ENCODE measurements at places on chromosomes 5 and 9. TPM values are rescaled to one million over a fixed set of nuclear protein-coding genes. Genes with fewer than 3 reads are reported as not detected.
A peak's percentile ranks its signal among the peaks of the same experiment; 100 is the strongest.

Gene CDK7
- total RNA-seq, result 44.4 TPM

Gene DMRTA1
- total RNA-seq, result 1.8 TPM

Gene WDR38
- total RNA-seq, result not detected

Gene STPG3
- total RNA-seq, result 0.26 TPM

Gene HAVCR2
- not detected for total RNA-seq

Gene HACD4
- 0.13 TPM for total RNA-seq

DNA sequence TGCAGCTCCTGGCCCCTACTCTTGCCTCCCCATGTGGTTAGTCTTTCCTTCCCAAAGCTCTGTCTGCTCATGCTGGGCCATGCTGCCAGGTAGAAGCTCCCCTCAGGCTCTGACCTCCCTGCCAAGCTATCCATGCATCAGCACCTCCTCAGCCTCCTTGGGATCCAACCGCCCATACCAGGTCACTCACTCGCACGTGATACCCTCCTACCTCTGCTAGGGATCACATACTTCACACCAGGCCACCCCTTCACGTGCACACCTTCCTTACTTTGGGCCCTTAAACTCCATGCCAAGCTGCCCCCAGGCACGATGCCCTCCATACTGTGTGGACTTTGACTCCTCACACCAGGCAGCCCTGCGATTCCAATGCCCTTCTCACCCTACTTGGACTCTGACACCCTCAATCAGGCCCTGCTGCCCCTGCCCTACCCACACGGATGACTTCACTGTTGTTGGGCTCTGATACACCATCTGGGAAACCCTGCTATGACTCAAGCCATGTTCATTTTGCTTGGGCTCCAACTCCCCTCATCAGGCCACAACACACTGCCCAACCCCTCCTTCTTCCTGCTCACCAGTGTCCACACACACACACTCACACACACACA lies 34.1 kb downstream of the ZNF483 start:
- H3K4me3 ChIP-seq, result no peak overlapping the region
- H3K27ac ChIP-seq, result no peak overlapping the region
- DNase-seq, result no peak
- no peaks in the 10 kb centered on the region for H3K4me1 ChIP-seq

DNA sequence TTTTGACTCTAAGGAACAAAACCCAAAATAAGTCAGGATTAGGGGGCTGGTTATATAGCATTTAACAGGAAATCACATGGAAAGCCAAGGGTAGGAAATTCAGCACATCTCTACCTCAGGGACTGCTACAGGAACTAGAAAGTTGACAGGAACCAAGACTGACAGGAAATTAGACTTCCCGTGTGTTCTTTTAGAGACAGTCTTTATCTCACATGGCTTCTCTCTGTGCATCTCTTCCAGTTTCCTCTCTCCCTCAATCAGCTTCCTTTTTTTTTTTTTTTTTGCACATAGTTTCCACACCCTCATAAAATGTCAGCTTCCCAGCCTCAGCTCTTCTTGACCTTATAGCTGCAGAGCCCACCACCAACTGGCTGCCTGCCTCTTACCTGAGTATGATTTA lies 4.8 kb downstream of the RECK start:
- H3K4me1 ChIP-seq, result peaks cover 6% of the 10 kb centered on the region
- no peak overlapping the region for H3K4me3 ChIP-seq
- no peak overlapping the region for H3K27ac ChIP-seq
- H3K27me3 ChIP-seq, result no peaks in the 10 kb centered on the region
- no peaks in the 10 kb centered on the region for H3K36me3 ChIP-seq
- no peak for DNase-seq

- peaks cover 17% of the 10 kb centered on the region for H3K27me3 ChIP-seq
- H3K4me1 ChIP-seq, result no peaks in the 10 kb centered on the region
- no peaks in the 10 kb centered on the region for H3K36me3 ChIP-seq
- no peak overlapping the region for H3K4me3 ChIP-seq
- H3K27ac ChIP-seq, result no peak overlapping the region
Measured at GRCh38 chr5:170287532-170287931, 10.0 kb downstream of the LCP2 start.

DNA sequence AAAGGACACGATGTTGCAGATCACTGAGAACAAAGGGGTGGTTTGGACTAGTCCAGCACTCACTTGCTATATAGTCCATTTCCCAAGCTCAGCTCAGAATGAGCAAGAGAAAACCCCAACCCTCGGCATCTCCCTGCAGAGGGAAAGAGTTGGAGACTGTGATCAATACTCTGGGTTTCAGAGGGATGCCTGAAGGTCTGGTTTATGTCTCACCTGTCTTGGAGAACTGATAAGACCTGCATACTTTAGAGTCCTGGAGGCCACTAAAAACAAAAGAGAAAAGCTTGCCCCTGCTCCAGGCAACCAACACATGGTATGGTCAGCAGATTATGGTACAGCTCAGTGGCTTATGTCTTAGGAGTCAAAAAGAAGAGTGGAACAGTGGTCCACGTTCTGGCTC lies 1006.9 kb downstream of the CDH9 start:
- no peaks in the 10 kb centered on the region for H3K27me3 ChIP-seq
- no peaks in the 10 kb centered on the region for H3K36me3 ChIP-seq
- H3K4me1 ChIP-seq, result no peaks in the 10 kb centered on the region

GRCh38 chr5:160421625-160422258 lies at the start of gene PTTG1:
TSS of gene PTTG1 (plus strand) at chr5:160421855. CDS start at chr5:160422313, 458 bp downstream.
- no peaks in the 10 kb centered on the region for H3K27me3 ChIP-seq
- peaks cover 47% of the 10 kb centered on the region for H3K36me3 ChIP-seq
- H3K27ac ChIP-seq, result peak within 1 kb of the TSS; percentile 98
- H3K4me1 ChIP-seq, result peaks cover 42% of the 10 kb centered on the region

DNA sequence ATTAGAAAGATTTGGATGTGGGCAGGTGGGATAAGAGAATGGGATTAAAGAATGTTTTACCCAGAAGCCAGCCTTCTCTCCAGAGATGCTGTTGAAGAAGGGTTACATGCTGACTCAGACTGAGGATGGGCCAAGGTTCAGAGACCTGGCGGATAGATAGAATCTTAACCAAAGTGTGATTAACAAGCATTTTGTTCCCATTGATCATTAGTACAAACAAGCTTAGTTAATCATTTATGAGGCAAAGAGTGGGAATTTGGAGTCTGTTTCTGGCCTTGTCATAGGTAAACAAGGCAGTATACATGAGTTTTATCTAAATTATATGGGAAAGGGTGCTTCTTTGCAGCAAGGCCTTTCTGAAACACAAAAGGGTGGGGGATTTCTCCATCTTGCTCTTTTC lies 20.8 kb upstream of the DTWD2 start:
- no peaks in the 10 kb centered on the region for H3K36me3 ChIP-seq
- H3K27me3 ChIP-seq, result no peaks in the 10 kb centered on the region
- H3K4me3 ChIP-seq, result no peak overlapping the region
- no peak overlapping the region for H3K27ac ChIP-seq
- H3K4me1 ChIP-seq, result no peaks in the 10 kb centered on the region

- H3K4me3 ChIP-seq, result no peak overlapping the region
- H3K36me3 ChIP-seq, result no peaks in the 10 kb centered on the region
- no peak for DNase-seq
- no peak overlapping the region for H3K27ac ChIP-seq
Measured at GRCh38 chr5:32231241-32231640, 57.1 kb upstream of the GOLPH3 start.

DNA sequence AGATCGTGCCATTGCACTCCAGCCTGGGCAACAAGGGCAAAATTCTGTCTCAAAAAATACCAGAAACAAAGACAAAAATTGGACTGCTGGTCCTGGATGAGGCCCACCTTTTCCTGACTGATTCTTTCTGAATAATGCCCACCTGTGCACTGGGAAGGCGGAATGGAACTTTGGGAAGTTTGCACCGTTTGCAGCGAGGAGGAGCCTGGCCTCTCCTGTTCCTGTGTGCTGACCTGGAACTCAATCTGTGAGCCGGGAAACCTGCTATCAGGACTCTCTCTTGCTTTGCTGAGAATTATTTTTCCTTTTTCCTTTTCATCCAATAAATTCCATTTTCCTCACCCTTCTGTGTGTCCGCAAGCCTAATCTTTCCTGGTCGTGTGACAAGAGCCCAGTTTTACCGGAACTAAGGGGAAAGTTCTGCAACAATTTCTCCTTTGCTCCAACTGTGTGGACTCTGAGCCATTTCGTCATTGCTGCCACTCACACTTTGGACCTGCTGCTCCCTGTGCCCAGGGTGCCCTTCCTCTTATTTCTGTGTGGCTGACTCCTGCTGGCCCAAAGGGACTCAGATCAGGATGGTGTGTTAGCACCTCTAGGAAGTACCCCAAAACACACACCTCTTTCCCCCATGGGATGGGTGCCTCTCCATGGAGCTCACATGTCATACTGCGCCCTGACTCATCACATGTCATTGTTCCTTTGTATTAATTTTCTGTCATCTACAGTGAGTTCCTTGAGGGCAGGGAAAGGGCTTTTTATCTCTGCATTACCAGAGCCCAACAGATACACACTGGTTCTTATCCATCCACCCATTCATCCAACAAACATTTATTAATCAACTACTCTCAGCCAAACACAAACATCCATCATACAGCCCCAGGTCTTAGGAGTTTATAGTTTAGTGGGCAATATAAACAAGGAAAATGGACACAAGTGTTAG lies 4.7 kb upstream of the GLRX start:
- H3K27me3 ChIP-seq, result no peaks in the 10 kb centered on the region
- no peak overlapping the region for H3K27ac ChIP-seq

- no peak overlapping the region for H3K27ac ChIP-seq
- no peak overlapping the region for H3K4me3 ChIP-seq
- no peaks in the 10 kb centered on the region for H3K27me3 ChIP-seq
- no peaks in the 10 kb centered on the region for H3K36me3 ChIP-seq
- DNase-seq, result no peak
Measured at GRCh38 chr9:127166651-127167524, 44.5 kb upstream of the ANGPTL2 start.

GRCh38 chr9:5361326-5362010 lies 21.8 kb upstream of the RLN1 start:
- DNase-seq, result no peak
- no peaks in the 10 kb centered on the region for H3K27me3 ChIP-seq
- H3K4me1 ChIP-seq, result no peaks in the 10 kb centered on the region
- H3K36me3 ChIP-seq, result no peaks in the 10 kb centered on the region
- H3K27ac ChIP-seq, result no peak overlapping the region

GRCh38 chr5:168948746-168949145 lies 352.2 kb downstream of the SLIT3 start:
- no peak overlapping the region for H3K27ac ChIP-seq
- no peaks in the 10 kb centered on the region for H3K27me3 ChIP-seq
- no peaks in the 10 kb centered on the region for H3K36me3 ChIP-seq
- H3K4me1 ChIP-seq, result no peaks in the 10 kb centered on the region
- no peak overlapping the region for H3K4me3 ChIP-seq

- no peak overlapping the region for H3K27ac ChIP-seq
- no peak for DNase-seq
- no peaks in the 10 kb centered on the region for H3K36me3 ChIP-seq
- H3K4me3 ChIP-seq, result no peak overlapping the region
- H3K4me1 ChIP-seq, result no peaks in the 10 kb centered on the region
Measured at GRCh38 chr5:113320273-113320780, 114.5 kb downstream of the TSSK1B start.

DNA sequence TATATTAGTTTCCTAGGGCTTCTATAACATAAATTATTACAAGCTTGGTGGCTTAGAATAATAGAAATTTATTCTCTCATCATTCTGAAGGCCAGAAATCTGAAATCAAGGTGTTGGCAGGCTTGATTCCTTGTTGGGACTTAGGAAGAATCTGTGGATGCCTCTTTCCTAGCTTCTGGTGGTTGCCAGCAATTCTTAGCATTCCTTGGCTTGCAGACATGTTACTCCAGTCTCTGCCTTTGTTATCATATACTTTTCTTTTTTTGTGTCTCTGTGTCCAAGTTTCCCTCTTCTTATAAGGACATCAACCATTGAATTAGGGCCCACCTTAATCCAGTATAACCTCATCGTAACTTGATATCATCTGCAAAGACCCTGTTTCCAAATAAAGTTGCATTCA lies 31.4 kb downstream of the CTNNA1 start:
- H3K36me3 ChIP-seq, result peaks cover 3% of the 10 kb centered on the region
- H3K27me3 ChIP-seq, result no peaks in the 10 kb centered on the region
- no peak overlapping the region for H3K4me3 ChIP-seq
- no peaks in the 10 kb centered on the region for H3K4me1 ChIP-seq
- no peak overlapping the region for H3K27ac ChIP-seq

- no peaks in the 10 kb centered on the region for H3K27me3 ChIP-seq
- H3K4me1 ChIP-seq, result no peaks in the 10 kb centered on the region
- H3K36me3 ChIP-seq, result no peaks in the 10 kb centered on the region
- no peak overlapping the region for H3K4me3 ChIP-seq
- no peak overlapping the region for H3K27ac ChIP-seq
Measured at GRCh38 chr9:111783857-111784256, 10.9 kb downstream of the SHOC1 start.

DNA sequence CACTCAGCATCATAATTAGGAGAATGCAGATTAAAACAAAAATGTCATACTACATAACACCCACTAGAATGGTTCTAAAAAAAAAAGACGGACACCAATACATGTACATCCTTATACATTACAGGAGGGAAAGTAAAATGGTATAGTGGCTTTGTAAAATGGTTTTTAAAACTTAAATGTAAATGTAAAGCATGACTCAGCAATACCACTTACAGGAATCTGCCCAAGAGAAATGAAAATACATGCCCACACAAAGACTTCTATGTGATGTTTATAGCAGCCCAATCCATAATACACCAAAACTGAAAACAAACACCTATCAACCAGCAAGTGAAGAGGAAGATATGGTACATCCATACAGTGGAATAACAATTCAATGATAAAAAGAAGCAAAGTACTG lies 939.1 kb upstream of the ACO1 start:
- no peak for DNase-seq
- no peak overlapping the region for H3K27ac ChIP-seq
- H3K4me3 ChIP-seq, result no peak overlapping the region
- no peaks in the 10 kb centered on the region for H3K4me1 ChIP-seq
- H3K36me3 ChIP-seq, result no peaks in the 10 kb centered on the region

- no peak overlapping the region for H3K4me3 ChIP-seq
- DNase-seq, result no peak
- H3K36me3 ChIP-seq, result no peaks in the 10 kb centered on the region
- H3K4me1 ChIP-seq, result no peaks in the 10 kb centered on the region
- no peak overlapping the region for H3K27ac ChIP-seq
Measured at GRCh38 chr9:91775011-91775707, 174.9 kb downstream of the ROR2 start.

DNA sequence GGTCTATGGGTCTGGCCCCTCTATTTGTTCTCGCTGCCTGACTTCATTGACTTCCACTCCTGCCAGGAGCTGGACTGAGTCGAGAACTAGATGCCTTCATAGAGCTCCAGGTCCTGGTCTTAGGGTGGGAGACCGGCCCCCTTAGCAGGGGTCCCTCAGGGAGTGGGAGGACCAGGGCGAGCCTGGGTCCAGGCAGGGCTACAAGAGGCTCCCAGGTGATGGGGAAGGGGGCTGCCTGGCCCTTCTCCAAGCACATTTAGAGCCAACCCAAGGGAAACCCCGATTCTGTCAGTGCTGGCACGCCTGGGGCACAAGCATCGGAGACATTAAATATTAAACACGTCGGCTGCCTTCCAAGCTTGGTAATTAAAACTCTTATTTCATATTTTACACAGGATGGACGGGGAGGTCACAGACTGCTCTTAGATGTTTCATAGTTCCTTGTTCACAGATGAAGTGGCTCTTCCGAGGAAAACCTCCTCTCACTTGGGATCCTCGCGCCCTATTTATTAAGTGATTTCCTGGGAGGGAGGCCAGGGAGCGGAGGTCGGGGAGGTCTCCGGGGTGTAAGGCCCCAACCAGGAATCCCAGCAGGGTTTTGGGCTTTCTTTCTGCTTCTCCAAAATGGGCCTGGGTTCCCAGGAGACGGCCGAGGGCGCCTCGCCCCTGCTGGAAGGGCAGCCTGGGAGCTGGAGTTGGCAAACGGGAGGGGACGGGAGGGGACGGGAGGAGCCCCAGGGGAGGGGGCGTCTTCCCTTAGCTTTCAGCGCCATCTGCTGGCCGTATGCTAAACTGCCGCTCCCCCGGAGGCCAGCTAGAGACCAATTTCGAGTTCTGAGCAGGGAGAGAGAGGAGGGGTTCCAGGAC lies 23.4 kb upstream of the ZBTB43 start:
- H3K27ac ChIP-seq, result no peak overlapping the region
- H3K4me1 ChIP-seq, result peaks cover 2% of the 10 kb centered on the region
- H3K4me3 ChIP-seq, result peak overlapping the region; percentile 36
- no peaks in the 10 kb centered on the region for H3K27me3 ChIP-seq
- no peak for DNase-seq

Measured in Panc1 (cell line).